ENCODE measurements at places on chromosomes 3 and 15.

GRCh38 chr3:157160658-157161424 is 894 bp upstream of the CCNL1 start:
- peak; percentile 59 for DNase-seq

- no peak for DNase-seq
Observed at GRCh38 chr15:37820380-37821128, 113.9 kb upstream of the TMCO5A start.

DNA sequence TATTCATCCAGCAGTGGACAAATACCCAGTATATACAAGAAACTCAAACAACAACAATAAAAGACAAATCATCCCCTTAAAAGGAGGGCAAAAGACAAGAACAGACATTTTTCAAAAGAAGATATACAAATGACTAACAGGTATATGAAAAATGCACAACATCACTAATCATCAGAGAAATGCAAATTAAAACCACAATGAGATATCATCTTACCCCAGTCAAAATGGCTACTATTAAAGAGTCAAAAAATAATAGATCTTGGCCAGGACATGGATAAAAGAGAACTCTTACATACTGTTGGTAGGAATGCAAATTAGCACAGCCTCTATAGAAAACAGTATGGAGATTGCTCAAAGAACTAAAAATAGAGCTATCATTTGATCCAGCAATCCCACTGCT is 16.9 kb downstream of the DHX36 start:
- no peak for DNase-seq

- no peak for DNase-seq
Observed at GRCh38 chr3:25376340-25376739, 51.7 kb upstream of the RARB start.

GRCh38 chr3:108250626-108251025 is 28.4 kb upstream of the IFT57 start:
- DNase-seq, result no peak

DNA sequence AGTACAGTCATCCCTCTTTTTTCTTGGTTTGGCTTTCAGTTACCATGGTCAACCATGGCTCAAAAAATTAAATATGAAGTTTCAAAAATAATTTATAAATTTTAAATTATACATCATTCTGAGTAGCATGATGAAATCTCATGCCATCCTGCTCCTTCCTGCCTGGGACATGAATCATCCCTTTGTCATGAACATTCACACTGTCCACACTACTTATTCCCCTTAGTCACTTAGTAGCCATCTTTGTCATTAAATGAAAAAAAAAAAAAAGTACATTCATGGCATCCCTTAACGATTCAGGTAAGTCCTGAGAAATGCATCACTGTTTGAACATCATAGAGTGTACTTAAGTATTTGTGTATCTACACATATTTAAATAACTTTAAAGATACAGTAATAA is 1046.3 kb downstream of the ROBO2 start:
- no peak for DNase-seq

GRCh38 chr15:72923289-72923688 is 129.0 kb upstream of the NEO1 start:
- no peak for DNase-seq

- DNase-seq, result no peak
Observed at GRCh38 chr15:69093127-69093526, 67.3 kb upstream of the GLCE start.

DNA sequence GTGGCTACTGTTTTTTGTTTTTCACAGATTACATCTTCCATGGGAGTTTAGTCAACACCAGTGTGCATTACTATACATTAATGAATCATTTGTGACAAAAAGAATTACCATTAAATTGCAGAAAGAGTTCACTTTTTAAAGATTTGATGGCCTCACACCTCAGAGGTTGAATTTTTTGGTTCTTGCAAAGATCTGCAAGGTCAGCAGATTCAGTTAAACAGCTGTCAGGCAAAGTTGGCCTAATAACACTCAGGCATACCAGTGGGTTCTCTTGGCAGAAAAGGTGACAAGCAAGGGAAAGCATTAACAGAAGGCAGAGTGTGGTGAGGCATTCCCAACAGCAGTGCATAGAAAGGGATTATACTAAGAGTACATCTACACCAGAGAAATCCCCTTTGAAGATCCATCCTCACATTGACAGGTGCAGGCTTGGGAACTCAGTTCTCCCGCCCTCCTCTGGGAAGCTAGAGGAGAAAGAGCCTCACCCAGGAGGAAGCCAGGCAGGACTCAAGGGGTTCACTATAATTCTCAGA is 24.3 kb upstream of the PTX3 start:
- DNase-seq, result no peak

DNA sequence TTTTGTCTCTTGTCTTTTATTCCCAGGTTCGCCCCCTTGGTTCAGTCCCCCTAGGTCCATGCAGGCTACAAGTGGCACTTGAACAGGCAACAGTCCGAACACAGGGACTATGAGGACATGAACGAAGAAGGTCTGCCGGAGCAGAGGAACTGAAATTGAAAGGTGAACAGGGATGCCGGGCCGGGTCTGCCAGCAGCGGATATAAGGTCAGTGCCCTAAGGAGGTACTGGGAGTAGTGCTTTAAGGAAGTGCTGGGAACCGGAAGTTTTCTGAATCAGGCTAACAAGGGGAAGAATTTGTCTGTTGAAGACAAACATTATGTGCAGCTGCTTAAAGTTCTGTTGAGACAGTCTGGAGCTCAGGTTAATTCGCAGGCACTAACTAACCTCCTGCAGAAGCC is 46.8 kb downstream of the LSM3 start:
- no peak for DNase-seq

DNA sequence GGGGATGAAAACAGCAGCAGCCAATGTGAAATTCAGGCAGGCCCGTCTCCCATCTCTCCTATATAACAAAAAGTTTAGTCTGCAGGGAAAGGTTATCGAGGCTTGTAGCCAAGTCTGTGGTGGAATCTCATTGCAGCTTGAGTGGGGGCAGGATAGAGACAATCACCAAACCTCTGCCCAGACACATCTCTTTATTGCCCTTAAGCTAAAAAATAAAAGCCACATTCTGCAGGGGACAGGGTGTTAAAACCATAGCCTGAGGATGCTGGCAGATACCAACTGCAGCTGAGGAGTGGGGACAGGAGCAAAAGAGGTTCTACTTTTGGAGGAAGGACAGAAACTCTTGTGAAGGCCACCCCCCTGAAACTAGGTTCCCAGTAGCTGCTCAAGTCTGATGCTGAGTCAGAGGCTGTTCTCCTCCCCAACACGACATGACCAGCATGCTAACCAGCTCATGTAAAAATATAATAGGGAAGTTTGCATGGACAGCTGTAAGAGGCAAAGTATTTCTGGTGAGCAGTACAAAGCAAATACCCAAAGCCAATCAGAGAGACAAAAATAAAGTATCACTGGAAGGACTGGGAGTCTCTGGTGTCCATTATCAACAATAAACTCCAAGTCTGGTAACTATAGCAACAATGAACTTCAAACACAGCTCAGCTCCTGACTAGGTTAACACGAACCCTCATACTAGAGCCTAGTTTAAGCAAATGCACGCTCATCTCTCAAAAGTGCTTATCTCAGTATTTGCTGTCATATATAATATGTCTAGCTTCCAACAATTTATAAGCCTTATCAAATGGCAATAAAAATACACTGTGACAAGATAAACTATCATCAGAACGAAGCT is 362.2 kb upstream of the SLCO3A1 start:
- DNase-seq, result no peak

DNA sequence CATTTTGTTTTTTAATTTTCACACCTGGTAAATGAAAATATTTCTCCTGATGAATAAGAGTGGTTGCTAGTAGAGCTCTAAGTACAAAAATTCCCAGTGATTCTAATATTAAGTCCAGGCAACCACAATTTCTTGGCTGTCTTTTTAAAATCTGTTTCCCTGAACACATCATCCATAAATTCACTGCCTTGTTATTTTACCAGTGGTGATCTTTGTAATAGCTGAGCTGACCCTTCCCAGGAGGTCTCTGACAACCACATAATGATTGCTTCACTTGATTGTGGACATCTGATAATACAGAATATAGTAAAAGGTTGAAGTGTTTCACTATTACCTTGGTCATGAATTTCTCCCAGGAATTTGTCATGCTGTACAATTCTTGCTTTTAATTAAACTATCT is 13.9 kb upstream of the TOP2B start:
- DNase-seq, result no peak

Measured in effector CD8-positive, alpha-beta T cell (primary cell).